ENCODE measurements at places on chromosomes 1 and 21. TPM values are rescaled to one million over a fixed set of nuclear protein-coding genes. Genes with fewer than 3 reads are reported as not detected.

FMO4 gene
- total RNA-seq = 1.3 TPM

PDE4DIP gene
- total RNA-seq = 29.1 TPM

ITGB3BP gene
- 39.7 TPM for total RNA-seq

RRAGC gene
- 24.3 TPM for total RNA-seq

TMEM82 gene
- total RNA-seq = not detected

KDF1 gene
- total RNA-seq = 0.25 TPM

KCNK1 gene
- 0.82 TPM for total RNA-seq

HAO2 gene
- total RNA-seq = not detected

IVL gene
- total RNA-seq = not detected

KCNJ10 gene
- total RNA-seq = not detected

NFASC gene
- total RNA-seq = not detected

TDRD5 gene
- total RNA-seq = not detected

KDM5B gene
- 66.6 TPM for total RNA-seq

COL16A1 gene
- not detected for total RNA-seq

ASCL5 gene
- not detected for total RNA-seq

SELL gene
- 515 TPM for total RNA-seq

KCTD3 gene
- 6.8 TPM for total RNA-seq

KRTAP21-2 gene
- not detected for total RNA-seq

AVPR1B gene
- not detected for total RNA-seq

HAPLN2 gene
- total RNA-seq = not detected

DTL gene
- total RNA-seq = 44.8 TPM

YARS1 gene
- total RNA-seq = 169 TPM

TRAPPC10 gene
- total RNA-seq = 71.1 TPM

GART gene
- 110 TPM for total RNA-seq

COL8A2 gene
- total RNA-seq = not detected

OR2T11 gene
- total RNA-seq = not detected

MRPS21 gene
- 69.0 TPM for total RNA-seq

VHLL gene
- total RNA-seq = not detected

NR1I3 gene
- total RNA-seq = not detected

DNM3 gene
- 1.7 TPM for total RNA-seq

F5 gene
- total RNA-seq = 9.3 TPM

KLF17 gene
- not detected for total RNA-seq

RLF gene
- 23.3 TPM for total RNA-seq

EEIG2 gene
- total RNA-seq = 12.2 TPM

NCMAP gene
- total RNA-seq = not detected

All from activated naive CD4-positive, alpha-beta T cell treated with anti-CD3 and anti-CD28 coated beads, Interleukin-2, amount 10 ng/mL, durations not matched to agents 5 hours and 36 hours (primary cell).